ENCODE measurements at places on chromosomes 11 and 22.

DNA sequence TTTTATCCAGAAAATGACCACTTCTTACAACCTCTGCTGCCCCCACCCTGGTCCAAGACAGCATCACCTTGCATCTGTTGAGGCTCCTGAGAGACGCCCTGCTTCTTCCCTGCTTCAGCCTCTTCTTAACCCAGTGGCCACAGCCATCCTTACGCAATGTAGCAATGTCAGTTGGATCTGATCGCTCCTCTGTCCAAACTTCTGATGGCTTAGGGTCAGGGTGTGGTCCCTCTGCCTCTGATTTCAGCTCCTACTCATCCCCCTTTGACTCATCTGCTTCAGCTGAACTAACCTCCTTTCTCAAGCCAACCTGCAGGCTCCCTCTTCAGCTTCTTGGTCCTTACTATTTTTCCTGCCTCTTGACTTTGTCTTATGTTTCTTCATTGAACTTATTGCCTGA, 280.8 kb downstream of the KIRREL3 start:
- DNase-seq: no peak

GRCh38 chr22:32558681-32559355, 84.2 kb downstream of the FBXO7 start:
- DNase-seq: no peak

DNA sequence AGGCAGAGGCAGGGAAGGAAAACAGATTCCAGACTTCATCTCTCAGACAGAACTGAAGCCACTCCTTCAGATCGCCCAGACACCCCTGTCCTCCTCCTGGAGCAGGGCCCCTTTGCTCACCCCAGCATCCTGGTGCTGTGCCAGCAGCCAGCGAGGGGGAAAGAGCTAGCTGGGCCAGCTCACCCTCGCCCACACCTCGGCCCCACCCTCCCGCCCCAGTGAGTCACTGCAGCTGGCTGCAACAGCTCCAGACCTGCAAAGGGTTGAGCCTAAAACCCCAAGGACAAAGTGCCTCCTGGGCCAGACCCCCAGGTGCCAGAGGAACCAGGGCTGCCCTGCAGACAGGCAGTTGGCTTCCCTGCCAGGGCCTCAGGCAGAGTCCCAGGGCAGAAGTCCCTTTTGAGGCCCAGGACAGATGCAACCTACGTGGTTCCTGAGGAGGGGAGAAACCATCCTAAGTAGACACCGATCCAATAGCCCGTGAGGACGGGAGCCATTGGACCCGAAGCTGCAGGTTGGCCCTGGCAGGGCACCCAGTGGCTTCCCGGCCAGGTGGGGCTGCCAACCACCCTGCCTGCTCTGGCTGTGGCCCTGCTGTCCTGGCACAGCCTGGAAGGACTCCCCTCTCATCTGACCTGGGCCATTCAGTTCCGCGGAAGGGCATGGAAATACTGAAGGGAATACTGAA, 7.2 kb downstream of the AHNAK start:
- DNase-seq: no peak

DNA sequence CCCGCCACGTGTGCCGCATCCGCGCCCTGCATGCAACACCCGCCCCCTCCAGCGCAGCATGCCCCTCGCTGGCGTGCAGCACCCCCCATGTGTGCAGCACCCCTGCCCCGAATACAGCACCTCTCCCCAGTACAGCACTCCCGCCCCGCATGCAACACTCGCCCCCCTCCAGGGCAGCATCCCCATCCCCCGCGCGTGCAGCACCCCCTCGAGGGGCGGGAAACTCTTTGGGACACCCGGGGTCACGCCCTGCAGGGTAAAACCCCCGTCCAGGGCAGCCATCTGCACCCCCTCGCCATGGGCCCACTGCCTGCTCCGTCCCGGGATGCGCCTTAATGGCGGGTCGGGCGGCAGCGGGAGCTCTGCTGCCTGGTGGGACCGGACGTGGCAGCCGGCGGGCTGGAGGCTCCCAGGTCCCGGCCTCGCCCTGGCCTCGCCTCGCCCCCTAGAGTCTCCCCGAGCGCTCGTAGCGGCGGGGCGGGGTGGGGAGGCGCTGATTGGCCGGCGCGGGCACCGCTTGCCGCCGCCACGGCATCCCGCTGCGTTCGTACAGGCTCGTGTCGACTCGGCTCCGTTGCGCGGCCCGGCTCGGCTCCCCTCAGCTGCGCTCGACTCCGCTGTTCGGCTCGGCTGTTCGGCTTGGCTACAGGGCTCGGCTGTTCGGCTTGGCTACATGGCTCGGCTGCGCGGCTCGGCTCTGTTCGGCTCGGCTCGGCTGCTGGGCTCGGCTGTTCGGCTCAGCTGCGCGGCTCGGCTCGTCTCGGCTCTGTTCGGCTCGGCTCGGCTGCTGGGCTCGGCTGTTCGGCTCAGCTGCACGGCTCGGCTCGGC, 417 bp upstream of the BRSK2 start:
- peak; percentile 94 for DNase-seq

DNA sequence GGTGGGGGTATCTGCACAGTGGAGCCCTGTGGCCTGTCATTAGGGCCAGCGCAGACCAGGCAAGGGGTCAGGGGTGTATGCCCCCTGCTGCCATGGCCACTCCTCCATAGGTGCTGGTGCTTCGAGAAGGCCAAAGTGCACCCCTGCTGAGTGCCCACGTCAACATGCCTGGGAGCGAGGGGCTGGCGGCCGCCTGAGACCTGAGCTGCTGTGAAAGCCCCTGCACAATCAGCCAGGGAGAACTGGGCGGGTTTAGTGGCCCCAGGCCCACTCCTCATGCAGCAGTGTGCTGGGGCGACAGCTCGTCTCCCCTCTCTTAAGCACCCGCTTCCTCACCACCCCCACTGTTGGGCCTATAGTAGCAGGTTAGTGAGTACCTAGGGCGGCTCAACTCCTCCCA, 14.0 kb downstream of the ZDHHC24 start:
- no peak for DNase-seq

DNA sequence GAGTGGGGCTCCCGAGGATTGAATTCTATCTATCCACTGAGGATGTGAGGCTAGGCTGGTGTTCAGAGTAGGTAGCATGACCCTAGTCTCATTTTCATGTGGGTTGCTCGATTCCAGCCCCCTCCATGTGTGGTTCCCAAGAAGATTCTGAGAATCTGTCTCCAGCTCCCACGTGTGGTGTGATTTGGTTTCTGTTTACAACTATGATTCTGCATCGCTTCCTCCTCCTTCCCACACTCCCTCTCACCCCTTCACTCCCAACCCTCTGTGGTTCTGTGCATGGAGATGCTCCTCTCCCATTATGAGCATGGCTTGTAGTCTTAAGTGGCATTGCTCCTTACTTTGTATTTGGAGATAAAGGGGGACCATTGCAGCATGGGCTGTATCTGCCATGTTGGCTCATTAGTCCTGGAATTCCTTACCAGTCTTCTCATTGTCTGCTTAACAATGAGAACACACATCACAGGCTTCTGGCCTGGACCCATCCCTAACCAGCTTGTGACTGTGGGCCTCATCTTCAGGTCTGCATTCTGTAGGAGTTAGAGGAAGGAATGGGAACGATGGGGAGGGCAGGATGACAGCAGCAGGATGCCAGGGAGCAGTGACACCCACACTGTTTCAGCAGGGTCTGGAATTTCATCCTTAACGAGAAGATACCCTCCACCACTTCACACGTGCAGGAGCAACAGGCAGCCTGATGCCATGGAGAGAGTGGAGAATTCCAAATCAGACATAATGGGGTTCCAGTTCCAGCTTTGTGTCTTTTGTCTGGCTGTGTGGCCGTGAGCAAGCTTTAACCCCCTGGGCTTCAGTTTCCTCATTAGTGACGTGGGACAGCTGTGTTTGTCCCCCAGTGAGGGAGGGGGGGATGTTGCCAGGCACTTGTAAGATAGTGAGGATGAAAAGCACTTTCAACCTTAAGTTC, 86.0 kb downstream of the CCDC81 start:
- DNase-seq: no peak

Measured in natural killer cell treated with Interleukin-12 subunit alpha and Interleukin-12 subunit beta and Interleukin-15 and Interleukin-18, amount 100 ng/mL, for 72 hours (primary cell).